ENCODE measurements at places on chromosomes 6 and 20.

DNA sequence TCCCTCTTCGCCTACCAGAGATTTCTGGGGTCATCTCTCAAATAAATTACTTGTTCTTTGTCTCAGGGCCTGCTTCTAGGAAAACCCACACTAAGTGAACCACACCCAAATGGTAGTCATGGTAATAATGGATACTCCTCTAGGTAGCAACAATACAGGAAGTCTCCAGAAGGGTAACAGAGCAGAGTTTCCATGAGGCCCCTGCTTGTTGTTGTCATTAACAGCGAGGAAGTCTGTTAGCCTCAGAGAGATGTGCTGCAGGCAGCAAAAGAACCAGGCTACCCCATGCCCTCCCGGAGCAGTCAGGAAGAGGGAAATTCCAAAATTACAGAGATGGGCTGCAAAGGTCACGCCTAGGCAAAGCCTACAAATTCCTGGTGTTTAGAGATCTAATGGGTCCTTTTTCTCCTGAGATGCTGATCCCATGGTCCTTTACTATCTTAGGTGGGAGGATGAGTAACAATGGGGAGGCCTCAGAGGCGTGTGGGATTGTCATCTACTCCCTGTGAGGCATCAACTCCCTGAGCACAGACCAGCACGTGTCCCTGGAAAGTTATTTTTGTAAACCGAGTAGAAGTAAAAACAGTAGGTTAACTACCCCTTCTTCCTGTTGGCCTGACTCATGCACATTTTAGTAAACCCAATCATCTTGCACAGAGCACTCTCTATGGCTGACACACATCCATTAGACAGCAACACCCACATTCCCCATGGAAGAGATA, 10.1 kb downstream of the ISM1 start:
- peak; percentile 21 for DNase-seq

- DNase-seq: no peak
Observed at GRCh38 chr20:7714549-7714948, 225.7 kb downstream of the HAO1 start.

GRCh38 chr6:142696123-142697000, 248.6 kb downstream of the HIVEP2 start:
- DNase-seq: no peak

DNA sequence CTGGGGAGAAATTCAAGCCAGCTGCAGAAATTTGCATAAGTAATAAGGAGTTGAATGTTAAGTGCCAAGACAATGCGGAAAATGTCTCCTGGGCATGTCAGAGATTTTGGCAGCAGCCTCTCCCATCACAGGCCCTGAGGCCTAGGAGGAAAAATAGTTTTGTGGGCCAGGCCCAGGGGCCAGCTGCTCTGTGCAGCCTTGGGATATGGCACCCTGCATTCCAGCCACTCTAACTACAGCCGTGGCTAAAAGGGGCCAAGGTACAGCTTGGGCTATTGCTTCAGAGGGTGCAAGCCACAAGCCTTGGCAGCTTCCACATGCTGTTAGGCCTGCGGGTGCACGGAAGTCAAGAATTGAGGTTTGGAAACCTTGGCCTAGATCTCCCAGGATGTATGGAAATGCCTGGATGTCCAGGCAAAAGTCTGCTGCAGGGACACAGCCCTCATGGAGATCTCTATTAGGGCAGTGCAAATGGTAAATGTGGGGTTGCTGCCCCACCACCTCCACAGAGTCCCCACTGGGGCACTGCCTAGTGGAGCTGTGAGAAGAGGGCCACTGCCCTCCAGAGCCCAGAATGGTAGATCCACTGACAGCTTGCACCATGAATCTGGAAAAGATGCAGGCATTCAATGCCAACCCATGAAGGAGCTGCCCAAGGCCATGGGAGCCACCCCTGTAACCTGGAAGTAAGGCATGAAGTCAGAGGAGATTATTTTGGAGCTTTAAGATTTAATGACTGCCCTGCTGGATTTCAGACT, 126.5 kb downstream of the DTNBP1 start:
- DNase-seq: no peak

DNA sequence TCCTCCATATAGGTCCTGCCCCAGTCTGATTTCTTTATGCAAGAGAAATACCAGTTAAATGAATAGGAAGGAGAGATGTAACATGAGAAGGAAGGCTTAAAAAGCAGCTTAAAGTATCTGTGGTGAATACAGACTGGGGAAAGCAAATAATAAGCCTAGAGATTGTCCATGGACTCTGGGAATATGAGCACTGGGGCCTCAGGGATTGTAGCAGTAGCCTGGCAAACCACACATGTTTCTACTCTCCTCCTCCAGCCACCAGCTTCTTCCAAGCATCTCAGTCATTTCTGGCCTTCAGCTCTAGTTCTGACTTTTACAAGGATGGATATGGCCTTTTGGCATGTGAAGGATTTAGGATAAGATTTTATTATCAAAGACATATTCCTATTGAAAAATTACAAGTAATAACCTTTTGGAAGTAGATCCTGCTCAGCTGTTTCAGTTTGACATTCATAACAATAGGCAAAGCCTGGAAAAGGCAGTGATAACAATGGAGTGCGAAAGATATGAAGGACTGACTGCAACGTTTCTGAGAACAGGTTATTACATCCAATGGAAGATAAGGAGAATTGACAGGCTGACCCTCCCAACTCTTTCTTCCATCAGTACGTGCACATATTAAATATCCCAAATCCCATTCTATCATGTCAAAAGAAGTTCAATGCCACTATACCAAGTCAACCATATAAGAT, 41.6 kb downstream of the CYP39A1 start:
- DNase-seq: no peak
